ENCODE measurements at places on chromosomes 6 and 20.

GRCh38 chr6:167047554-167047953, 48.4 kb downstream of the CEP43 start:
- DNase-seq: no peak

DNA sequence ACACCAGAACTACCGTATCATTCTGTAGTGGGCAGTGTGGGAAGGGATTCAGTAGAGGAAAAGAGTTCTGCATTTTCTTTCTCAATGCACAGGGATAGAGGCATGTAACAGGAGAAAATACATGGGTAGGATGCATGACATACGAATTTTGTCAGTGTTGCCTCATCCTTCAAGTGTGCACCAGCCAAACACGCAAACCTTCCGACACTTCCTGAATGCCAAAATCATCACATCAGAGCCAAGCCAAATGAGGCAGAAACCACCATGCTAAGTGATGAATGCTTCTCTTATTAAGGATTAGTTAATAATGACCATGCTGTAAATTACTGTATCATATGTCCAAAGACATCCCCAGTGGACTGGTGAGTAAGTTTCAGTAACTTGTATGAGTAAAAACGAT, 27.3 kb downstream of the RAMACL start:
- no peak for DNase-seq

DNA sequence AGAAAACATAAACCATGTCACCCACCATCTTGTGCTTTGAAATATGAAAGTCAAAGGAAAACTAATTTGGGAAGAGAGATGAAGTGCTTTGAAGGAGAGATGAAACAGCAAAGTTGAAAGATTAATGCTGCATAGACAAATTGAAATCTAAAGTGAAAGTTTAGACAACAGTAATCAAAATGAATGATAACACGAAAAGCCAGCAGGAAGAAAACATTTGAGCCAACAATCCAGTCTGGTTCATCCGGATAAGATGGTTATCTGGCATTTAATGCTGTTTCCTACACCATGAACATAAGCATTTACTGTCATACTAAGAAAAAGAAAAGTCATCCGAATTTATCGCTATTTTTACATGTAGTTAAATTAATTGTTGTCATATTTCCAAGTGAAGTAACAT, 595 bp downstream of the HAO1 start:
- DNase-seq: no peak

- no peak for DNase-seq
Measured at GRCh38 chr20:44241796-44242195, 5.3 kb upstream of the GDAP1L1 start.

GRCh38 chr20:49045440-49046086, 549 bp upstream of the CSE1L start:
- no peak for DNase-seq

- no peak for DNase-seq
Measured at GRCh38 chr6:150685860-150686259, 86.2 kb downstream of the PLEKHG1 start.

DNA sequence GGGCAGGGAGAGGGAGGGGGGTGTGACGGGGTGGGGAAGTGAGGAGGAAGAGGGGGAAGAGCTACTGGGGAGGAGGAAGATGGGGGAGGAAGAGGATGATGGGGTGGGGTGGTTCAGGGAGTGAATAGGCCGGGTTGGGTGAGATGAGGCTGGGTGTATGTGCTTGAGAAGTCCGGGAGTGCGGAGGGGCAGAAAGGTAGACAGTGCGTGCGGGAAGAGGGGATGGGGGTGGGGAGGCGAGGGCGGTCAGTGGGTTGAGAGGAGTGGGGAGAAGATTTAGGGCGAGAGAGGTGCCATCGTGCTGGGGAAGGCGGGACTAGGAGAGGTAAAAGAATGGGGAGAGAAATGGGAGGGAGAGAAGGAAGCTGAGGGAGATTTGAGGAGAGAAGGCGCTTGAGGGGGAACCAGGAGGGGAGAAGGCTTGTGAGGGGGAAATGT, 30.9 kb upstream of the NOTCH4 start:
- no peak for DNase-seq

GRCh38 chr6:39886871-39887270, 47.4 kb downstream of the MOCS1 start:
- DNase-seq: no peak

DNA sequence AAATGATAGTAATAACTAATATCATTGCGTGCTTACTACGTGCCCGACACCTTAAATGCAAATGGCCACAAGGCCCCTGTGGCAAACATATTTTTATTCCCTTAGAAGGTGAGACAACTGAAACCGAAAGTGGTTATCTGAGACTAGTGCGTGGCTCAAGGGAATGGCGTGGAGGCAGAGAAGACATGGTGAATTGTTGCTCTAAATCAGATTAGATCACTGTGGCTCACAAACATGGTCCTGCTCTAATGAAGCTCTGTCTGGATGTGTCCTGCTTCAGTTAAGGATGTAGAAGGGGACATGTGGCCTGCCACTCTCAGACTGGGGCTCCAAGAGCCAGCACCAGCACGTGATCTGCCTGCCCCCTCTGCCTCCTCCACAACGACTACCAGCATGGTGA, 124.2 kb upstream of the GMDS start:
- no peak for DNase-seq

- peak; percentile 3 for DNase-seq
Measured at GRCh38 chr6:170212956-170213636, 77.8 kb downstream of the DLL1 start.

DNA sequence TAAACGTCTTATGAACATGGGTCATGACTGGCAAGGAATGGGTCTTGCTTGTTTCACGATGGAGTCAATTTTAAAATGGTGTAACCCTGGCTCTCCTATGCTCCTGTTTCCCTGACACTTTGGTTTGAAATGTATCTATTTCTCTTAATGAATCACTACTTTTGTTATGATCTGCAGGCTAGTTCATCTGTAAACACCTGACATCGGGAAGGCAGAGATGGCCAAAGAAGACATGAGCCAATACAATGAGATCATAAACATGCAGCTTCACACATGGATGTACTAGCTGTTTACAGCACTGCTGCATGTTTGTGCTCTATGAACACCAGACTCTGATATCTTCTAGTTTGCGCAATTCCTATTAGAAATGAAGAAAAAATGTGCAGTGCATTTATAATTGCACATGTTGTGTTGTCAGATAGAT, 11.0 kb upstream of the RAD21L1 start:
- DNase-seq: no peak

DNA sequence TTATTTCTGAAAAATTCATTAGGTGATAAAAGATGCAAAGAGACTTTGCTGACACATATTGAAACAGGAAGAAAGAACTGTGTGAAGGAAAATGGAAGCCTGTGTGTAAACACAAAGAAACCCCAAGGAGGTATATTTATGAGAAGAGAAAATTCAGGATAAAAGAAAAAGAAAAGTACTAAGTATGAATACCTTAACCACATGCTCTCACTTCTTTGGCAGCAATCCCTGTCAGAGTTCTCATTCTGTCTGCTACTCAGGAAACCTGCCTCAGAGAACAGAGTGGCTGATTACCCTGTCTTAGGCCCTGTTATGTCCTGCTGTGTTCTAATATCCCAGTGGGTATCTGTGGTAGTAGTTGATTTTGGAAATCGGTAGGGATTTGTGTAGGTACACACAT, 457.9 kb downstream of the TBC1D32 start:
- no peak for DNase-seq

DNA sequence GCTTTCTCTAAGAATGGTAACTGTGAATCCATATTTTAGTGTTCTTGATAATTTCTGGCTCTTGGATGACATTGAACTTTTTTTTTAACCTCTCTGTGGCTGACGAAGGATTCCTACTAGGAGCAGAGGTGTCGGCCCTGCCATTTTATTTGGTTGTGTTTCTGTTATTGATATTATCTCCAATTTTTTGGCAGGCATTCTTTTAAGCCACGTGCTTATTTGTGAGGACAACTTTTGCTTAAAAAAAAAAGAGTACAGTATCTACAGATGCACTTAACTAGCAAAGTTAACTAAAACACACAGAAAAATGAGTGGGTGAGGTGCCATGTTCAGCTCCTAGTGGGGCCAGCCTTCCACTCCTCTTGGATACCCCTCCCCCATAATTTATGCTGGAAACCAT, 1.1 kb downstream of the FANCE start:
- no peak for DNase-seq

DNA sequence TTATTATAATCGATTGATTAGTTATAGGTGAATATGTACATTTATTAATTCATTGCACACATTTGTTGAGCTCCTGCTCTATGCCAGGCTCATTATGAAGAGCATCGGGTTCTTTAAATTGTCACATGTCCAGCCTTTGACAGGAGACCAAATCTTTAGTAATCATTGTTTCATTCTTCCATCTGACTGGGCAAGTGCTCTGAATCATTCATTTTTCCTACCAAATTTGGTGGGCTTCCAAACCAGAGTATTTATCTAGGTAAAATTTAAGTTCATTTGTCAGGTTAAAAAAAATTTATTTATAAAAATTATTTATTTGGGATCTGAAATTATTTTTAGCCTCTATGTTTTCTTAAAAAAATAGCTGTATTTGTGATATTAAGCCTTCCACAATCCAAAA, 404.9 kb upstream of the MMS22L start:
- DNase-seq: no peak

DNA sequence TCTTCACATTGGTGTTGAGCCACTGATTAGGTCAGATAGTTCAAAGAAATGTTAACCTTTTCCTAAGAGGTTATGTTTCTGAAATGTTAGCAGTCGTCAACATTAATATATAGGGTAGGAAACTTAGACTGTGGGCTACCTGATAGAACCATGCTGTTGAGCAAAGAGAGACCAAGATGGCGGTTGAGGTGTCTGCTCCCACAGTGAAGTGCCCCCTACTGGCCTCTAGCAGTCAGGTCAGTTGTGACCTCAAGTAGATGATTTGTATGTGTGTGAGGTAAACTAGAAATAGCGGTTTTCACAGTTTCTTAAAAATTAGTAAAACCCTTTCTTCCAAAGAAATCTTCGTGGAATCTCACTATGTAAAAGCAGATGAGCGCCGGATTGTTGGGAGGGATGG, 40.3 kb downstream of the MTHFD1L start:
- no peak for DNase-seq

DNA sequence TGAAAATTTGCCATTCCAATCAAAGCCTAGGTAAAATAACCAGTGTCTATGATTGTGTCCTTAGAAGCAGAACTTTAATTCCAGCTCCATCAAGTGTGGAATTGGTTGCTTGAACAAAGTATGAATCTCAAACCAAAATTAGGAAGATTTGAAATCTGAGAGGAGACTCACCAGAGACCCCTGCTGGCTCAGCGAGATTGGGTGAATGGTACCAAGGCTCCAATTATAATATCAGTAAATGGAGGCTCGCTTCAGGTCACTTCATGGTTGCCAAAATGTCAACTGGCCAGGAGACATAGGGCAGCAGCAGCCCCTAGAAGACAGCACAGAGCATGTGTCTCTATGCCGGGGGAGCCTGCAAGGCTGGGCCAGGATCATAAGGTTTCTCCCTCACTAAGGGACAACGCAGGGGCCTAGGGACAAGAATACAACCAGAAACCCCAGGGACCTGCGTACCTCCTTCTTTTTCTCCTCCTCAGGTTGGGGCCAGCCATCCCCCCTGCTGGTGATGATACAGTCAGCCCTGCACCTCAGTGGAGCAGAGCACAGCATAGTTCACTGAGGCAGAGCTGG, 14.0 kb downstream of the RBL1 start:
- DNase-seq: peak; percentile 25

Data from activated CD4-positive, alpha-beta T cell treated with anti-CD3 and anti-CD28 coated beads for 1 hour (primary cell).